Activated CD4-positive, alpha-beta memory T cell treated with anti-CD3 and anti-CD28 coated beads for 36 hours (primary cell): ENCODE measurements at places on chromosomes 16 and 17.
A peak's percentile ranks its signal among the peaks of the same experiment; 100 is the strongest.

- peak overlapping the region; percentile 86 for H3K27ac ChIP-seq
- DNase-seq = peak; percentile 49
- peaks cover 79% of the 10 kb centered on the region for H3K36me3 ChIP-seq
- peaks cover 52% of the 10 kb centered on the region for H3K4me1 ChIP-seq
- no peaks in the 10 kb centered on the region for H3K27me3 ChIP-seq
- H3K4me3 ChIP-seq = no peak overlapping the region
Observed at GRCh38 chr17:78798695-78799559, 16.9 kb upstream of the CYTH1 start.

DNA sequence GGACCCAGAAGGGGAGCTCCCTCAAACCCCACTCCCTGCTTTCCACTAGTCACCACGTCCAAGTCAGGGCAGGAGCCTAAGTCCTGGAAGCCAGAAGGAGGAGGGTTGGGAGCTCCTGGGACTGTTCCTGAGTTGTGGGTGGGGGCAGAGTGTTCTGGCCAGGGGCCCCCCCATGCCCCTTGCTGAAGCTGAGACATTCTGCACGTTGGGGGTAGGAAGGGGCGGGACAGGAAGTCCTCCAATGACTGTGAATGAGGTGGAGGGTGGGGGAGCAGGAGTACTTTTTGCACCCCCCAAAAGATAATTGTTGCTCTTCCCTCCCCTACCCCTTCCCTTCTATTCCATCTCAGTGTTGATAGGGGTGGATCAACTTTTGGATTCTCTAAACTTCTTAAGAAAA is 21.4 kb upstream of the C17orf113 start:
- no peaks in the 10 kb centered on the region for H3K36me3 ChIP-seq
- H3K4me1 ChIP-seq = no peaks in the 10 kb centered on the region
- DNase-seq = no peak
- H3K27me3 ChIP-seq = peaks cover 21% of the 10 kb centered on the region
- H3K27ac ChIP-seq = no peak overlapping the region
- H3K4me3 ChIP-seq = no peak overlapping the region

- no peak overlapping the region for H3K27ac ChIP-seq
- no peak for DNase-seq
- peaks cover 13% of the 10 kb centered on the region for H3K36me3 ChIP-seq
Observed at GRCh38 chr16:69108064-69108904, 2.8 kb downstream of the HAS3 start.

- peaks cover 53% of the 10 kb centered on the region for H3K36me3 ChIP-seq
- no peak overlapping the region for H3K4me3 ChIP-seq
- DNase-seq = no peak
- H3K4me1 ChIP-seq = peaks cover 11% of the 10 kb centered on the region
- H3K27ac ChIP-seq = peak overlapping the region; percentile 42
- H3K27me3 ChIP-seq = no peaks in the 10 kb centered on the region
Observed at GRCh38 chr17:48930435-48930873, 14.2 kb downstream of the SNF8 start.

- H3K4me1 ChIP-seq = no peaks in the 10 kb centered on the region
- no peak overlapping the region for H3K4me3 ChIP-seq
- DNase-seq = peak; percentile 69
- H3K27ac ChIP-seq = no peak overlapping the region
- peaks cover 1% of the 10 kb centered on the region for H3K27me3 ChIP-seq
- H3K36me3 ChIP-seq = no peaks in the 10 kb centered on the region
Observed at GRCh38 chr17:81322271-81323082, 27.4 kb upstream of the SLC38A10 start.

DNA sequence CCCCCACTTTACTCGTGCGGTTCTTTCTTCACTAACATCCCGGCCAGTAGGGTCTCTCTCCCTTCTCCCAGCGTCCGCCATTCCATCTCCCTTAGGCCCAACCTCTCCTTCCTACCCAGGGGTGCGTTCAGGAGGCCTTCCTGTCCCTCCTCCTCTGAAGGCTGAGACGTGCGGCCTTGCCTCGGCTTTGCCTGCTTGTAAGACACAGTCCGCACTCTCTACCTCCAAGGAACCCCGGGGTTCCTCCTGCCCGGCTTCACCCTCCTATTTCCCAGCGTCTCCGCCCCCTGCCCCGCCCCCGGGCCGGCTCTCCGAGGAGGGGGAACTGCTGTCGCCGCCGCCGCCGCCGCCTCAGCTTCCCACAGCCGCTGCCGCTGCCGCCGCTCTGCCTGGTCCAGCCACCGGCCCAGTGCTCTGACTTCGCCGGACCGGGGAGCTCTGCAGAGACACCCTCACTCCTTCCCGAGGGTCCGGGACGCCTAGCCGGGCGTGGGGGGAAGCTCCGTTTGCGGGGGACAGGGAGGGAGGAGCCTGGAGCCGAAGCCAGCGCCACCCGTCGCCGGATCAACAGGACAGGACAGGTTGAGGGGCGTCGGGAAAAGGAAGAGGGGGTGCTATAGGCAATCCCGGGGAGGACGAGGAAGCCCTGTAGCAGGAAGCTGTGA is 1.2 kb upstream of the FGF11 start:
- peak; percentile 70 for DNase-seq
- peak overlapping the region; percentile 66 for H3K4me3 ChIP-seq
- peaks cover 43% of the 10 kb centered on the region for H3K4me1 ChIP-seq
- peaks cover 34% of the 10 kb centered on the region for H3K27me3 ChIP-seq
- H3K36me3 ChIP-seq = peaks cover 6% of the 10 kb centered on the region
- H3K27ac ChIP-seq = no peak overlapping the region

DNA sequence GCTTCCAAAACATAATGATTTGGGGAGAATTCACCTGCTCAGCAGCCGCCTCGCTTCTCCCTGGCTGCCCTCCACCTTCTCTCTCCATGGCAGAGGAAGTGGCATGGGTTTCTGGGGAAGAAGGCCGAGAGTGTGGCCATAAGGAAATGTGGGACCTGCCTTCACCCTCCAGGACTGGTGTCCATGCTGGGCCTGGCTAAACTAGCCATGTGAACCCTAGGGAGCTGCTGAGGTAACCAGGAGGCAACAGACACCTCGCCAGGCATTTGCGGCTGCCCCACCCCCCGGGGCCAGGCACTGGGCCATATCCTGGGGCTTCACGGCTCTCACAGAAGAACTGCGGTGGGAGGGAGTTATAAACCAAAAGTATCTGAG is 9.9 kb upstream of the CMTM4 start:
- H3K4me3 ChIP-seq = no peak overlapping the region
- DNase-seq = no peak
- H3K36me3 ChIP-seq = no peaks in the 10 kb centered on the region
- no peaks in the 10 kb centered on the region for H3K4me1 ChIP-seq
- no peak overlapping the region for H3K27ac ChIP-seq

- DNase-seq = no peak
- no peak overlapping the region for H3K27ac ChIP-seq
- peaks cover 18% of the 10 kb centered on the region for H3K4me1 ChIP-seq
- no peak overlapping the region for H3K4me3 ChIP-seq
- H3K36me3 ChIP-seq = no peaks in the 10 kb centered on the region
- H3K27me3 ChIP-seq = no peaks in the 10 kb centered on the region
Observed at GRCh38 chr17:61152898-61153297, 246.7 kb upstream of the TBX2 start.

- peaks cover 14% of the 10 kb centered on the region for H3K36me3 ChIP-seq
- no peak overlapping the region for H3K27ac ChIP-seq
- no peaks in the 10 kb centered on the region for H3K27me3 ChIP-seq
Observed at GRCh38 chr17:59010026-59010425, 96.7 kb downstream of the TRIM37 start.

- H3K36me3 ChIP-seq = peaks cover 11% of the 10 kb centered on the region
- no peak overlapping the region for H3K4me3 ChIP-seq
- H3K27me3 ChIP-seq = no peaks in the 10 kb centered on the region
- DNase-seq = no peak
- no peak overlapping the region for H3K27ac ChIP-seq
Observed at GRCh38 chr17:12104831-12105230, 84.2 kb downstream of the MAP2K4 start.

DNA sequence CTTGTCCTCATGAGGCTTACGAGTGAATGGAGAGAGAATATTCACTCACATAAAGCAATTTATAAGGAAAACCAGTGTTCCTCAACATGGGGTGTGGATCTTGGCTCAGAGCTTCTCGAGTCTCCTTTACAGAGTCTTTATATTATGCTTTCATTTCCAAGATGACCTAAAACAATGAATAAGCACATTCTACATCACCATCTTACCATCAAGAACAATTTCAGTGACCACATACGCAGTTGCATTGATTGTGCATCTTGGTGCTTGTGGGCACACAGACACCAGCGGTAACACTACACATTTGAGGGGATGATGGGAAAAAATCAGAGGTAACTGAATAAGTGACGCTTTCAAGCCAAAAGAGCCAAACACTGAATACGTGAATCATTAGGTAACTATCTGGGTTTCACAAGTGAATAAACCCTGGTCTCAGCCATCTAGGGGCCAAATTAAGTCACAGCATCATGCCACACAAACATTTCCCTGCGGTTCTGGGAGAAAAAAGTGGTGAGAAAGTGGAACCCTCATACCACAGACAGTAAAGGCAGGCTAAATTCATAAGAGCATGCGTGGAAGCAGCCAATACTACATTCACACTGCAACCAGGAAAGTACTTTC is 9.4 kb downstream of the CWC25 start:
- H3K4me3 ChIP-seq = no peak overlapping the region
- peak; percentile 48 for DNase-seq
- peaks cover 24% of the 10 kb centered on the region for H3K36me3 ChIP-seq

GRCh38 chr16:87582216-87582965 is 19.9 kb upstream of the JPH3 start:
- no peaks in the 10 kb centered on the region for H3K4me1 ChIP-seq
- DNase-seq = no peak
- H3K36me3 ChIP-seq = no peaks in the 10 kb centered on the region
- no peak overlapping the region for H3K27ac ChIP-seq
- no peak overlapping the region for H3K4me3 ChIP-seq
- H3K27me3 ChIP-seq = peaks cover 18% of the 10 kb centered on the region

- H3K27ac ChIP-seq = no peak overlapping the region
- H3K27me3 ChIP-seq = peaks cover 31% of the 10 kb centered on the region
- H3K36me3 ChIP-seq = no peaks in the 10 kb centered on the region
- no peaks in the 10 kb centered on the region for H3K4me1 ChIP-seq
Observed at GRCh38 chr17:50626037-50626574, 8.6 kb upstream of the ABCC3 start.

DNA sequence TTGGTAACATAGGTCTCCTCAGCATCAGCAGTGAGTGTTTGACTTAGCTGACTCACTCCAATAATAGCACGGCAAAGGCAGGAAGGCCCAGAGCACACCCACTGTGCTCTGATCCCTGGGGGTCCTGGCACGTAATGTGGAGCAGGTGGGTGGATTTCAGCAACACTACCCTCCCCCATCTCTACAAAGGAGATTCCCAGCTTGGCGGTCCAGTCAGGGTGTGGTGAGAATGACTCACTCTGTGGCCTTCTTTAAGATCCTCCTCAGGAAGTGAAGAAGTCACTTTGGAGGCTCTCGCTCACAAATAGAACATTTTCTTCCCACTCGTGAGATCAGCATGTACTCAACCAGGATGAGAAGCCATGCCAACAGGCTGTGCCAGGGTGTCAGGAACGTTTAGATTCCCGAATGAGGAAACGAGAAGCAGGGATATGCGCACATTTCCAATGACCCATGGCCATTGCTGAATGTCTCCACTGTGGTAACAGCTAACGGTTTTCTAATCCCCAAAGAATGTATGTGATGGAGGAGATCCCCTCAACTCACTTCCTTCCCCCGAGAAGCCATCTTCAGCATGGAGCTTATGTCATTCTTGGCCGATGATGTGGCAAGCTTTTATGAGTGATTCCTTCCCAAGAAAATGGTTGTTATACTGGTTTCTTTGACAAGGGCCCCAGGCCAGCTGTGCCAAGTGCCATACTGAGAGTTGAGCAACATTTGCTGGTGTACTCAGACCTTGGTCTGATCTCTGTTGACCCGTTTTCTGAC is 365.2 kb downstream of the C16orf95 start:
- no peaks in the 10 kb centered on the region for H3K4me1 ChIP-seq
- H3K36me3 ChIP-seq = no peaks in the 10 kb centered on the region
- no peak overlapping the region for H3K4me3 ChIP-seq
- peaks cover 2% of the 10 kb centered on the region for H3K27me3 ChIP-seq
- no peak overlapping the region for H3K27ac ChIP-seq

GRCh38 chr17:40547079-40547784 is 18.0 kb downstream of the CCR7 start:
- H3K4me1 ChIP-seq = peaks cover 77% of the 10 kb centered on the region
- no peak overlapping the region for H3K4me3 ChIP-seq
- no peaks in the 10 kb centered on the region for H3K27me3 ChIP-seq
- DNase-seq = peak; percentile 80
- peaks cover 6% of the 10 kb centered on the region for H3K36me3 ChIP-seq
- peak overlapping the region; percentile 13 for H3K27ac ChIP-seq

DNA sequence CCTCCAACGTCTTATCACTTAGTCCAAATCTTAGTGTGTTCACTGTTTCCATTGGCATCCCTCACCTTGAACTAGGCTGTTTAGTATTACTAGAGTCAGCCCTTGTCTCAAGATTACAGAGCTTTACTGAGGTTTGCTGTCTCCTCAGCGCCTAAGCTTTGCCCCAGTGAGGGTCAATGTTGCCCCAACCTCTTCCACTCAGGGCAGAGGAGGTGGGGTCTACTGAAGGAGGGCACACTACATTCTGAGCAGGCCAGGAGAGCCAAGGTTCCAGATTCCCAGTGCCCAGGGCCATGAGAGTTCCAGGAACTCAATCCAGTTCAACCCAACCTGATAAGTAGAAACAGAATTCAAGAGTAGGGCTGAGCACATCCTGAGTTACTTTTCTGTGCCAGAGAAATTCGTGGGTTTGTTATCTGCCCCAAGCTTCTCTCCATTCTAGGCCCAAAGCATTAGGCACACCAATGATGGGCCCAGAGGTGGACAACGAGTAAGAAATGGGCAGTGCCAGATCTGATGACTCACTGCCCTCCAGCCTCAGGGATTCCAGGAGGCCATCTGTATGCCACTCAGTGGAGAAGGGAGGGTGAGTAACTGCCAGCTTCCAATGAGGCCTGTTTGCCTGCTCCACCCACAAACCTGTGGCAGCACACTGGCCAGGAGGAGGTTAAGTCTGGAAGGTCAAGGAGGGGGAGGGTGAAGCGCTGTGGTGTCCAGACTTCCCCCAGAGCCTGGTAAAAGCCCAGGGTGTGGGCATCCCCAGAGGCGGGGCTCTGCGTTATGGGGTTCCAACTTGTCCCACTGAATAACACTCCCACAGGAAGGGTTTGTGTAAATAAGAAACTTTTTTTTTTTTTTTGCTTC is 8.2 kb downstream of the TUBG2 start:
- no peak for DNase-seq
- H3K27ac ChIP-seq = no peak overlapping the region
- H3K27me3 ChIP-seq = peaks cover 18% of the 10 kb centered on the region
- H3K4me3 ChIP-seq = no peak overlapping the region
- H3K4me1 ChIP-seq = peaks cover 17% of the 10 kb centered on the region

GRCh38 chr17:27958708-27959381 is 65.7 kb upstream of the LYRM9 start:
- H3K27me3 ChIP-seq = peaks cover 4% of the 10 kb centered on the region
- no peak for DNase-seq
- no peak overlapping the region for H3K4me3 ChIP-seq
